ENCODE measurements at places on chromosomes 2 and 18.

- DNase-seq = no peak
Observed at GRCh38 chr2:224847381-224847780, 131.2 kb upstream of the CCDC195 start.

GRCh38 chr2:235347691-235348090 lies 146.2 kb upstream of the AGAP1 start:
- DNase-seq = no peak

GRCh38 chr2:230828272-230828961 lies 36.3 kb upstream of the ITM2C start:
- no peak for DNase-seq

GRCh38 chr2:233053928-233054784 lies 6.0 kb upstream of the INPP5D start:
- peak; percentile 13 for DNase-seq

DNA sequence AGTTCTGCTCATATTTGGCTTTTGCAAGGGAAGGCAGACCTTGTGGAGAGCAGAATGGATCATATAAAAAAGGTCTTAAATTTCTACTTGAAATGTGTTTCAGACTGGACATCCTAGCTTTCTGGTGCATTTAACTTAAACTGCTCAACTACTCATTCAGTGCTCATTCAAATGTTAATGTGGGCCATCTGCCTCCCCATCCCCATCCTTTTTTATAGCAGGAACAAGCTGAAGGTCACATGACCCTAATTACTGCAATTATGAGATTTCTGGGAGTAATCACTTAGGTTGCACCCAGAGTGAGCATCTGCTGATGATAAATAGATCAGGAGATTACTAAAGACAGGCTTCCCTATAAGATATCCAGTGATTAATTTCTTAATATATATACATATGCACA lies 96.1 kb downstream of the MAP2 start:
- DNase-seq = peak; percentile 20

DNA sequence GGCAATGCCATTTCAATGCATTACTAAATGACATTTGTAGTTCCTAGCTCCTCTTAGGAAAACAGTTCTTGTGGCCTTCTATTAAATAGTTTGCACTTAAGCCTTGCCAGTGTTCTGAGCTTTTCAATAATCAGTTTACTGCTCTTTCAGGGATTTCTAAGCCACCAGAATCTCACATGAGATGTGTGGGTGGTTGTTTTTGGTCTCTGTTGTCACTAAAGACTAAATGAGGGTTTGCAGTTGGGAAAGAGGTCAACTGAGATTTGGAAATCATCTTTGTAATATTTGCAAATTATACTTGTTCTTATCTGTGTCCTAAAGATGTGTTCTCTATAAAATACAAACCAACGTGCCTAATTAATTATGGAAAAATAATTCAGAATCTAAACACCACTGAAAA lies 45.3 kb downstream of the HADHB start:
- no peak for DNase-seq

DNA sequence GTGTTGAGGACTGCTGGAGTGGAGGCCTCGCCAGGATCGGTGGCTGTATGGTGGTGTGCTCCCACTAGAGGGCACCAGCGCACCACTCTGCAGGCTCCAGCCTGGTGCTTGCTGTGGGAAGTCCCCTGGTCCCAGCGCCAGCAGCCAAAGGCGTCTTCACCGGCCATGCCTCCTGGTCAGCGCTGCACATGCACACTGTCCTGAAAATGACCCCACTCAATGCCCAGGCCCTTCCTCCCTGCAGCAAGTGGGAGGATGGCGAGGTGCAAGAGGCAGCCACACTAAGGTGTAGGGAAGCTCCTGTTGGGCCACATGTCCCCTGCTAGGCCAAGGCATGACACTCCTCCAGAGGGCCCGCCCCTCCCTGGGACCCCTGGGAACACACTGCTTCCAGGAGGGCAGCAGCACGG lies 136.5 kb downstream of the CTIF start:
- DNase-seq = peak; percentile 60
